Activated T-cell treated with anti-CD3 and anti-CD28 coated beads, Interleukin-2, amount 50 U/mL, for 4 hours (primary cell): ENCODE measurements at places on chromosomes 2 and 18. TPM values are rescaled to one million over a fixed set of nuclear protein-coding genes. Genes with fewer than 3 reads are reported as not detected.

- no peak for DNase-seq
Measured at GRCh38 chr18:44123743-44124142, 556.9 kb upstream of the SETBP1 start.

- DNase-seq, result no peak
Measured at GRCh38 chr2:159095813-159096212, 127.4 kb downstream of the TANC1 start.

DNA sequence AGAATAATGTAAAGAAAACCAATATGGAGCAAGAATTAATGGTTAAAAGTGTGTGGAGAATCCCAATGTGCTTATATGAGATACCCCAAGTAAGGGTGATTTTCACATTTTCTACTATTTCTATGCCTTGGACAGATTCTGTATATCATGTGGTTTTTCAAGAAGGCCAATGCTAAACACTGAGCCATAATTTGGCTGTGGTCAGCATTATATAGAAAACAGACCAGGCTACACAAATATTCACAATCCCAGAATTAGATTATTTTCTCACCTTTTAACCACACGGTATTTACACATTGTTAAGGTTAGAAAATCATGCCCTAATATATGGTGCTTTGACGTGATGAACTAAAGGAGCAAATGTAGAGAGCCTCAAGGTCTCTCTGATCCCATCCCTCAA lies 277.4 kb upstream of the LRATD1 start:
- no peak for DNase-seq

GRCh38 chr2:223047260-223047761 lies 4.7 kb upstream of the KCNE4 start:
- DNase-seq, result no peak

DNA sequence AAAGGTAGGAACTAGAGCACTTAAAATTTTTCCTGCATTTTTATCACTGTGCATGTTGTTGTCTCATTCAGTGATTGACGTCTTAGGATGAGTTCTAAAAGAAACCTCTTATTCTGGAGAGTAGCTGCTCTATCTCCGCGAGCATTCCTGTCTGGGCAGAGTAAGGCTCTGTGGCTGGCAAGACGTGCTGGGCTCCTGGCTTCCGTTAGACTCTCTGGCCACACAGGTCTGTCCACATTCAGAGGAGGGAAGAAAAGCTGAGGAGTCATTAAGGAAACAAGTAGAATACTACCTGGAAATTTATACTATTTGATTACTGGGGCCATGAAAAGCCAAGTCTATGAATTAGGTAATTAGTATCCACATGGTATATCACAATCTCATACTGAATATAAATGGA lies 138.0 kb upstream of the DNMT3A start:
- no peak for DNase-seq

DNA sequence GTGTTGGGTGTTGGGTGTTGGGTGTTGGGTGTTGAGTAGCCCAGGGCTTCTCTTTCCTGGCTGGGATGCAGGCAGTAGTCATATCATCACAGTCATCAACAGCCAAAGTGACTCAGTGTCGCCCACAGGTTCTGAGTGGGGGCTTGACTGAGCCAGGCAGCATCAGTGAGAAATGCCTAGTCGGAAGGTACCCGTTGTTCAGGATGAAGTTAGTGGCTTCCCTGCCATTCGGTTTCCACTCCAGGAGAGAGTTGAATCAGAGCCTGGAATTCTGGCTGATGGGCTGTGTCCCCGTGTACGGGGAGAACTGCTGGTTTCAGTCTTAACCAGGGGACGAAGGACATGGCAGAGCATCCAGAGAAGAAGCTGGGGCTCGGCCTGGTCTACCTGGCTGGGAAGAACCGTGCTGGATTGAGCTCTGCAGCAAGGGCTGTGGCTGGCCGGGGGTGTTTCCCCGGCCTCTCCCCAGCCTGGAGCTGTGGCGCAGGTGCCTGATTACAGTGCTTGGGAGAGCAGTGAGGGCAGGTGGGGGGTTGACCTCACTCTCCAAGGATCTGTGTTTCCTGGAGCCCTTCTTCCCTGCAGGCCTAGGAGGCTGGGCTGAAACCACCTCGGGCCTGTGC lies 49.4 kb downstream of the AGAP1 start:
- DNase-seq, result no peak

DNA sequence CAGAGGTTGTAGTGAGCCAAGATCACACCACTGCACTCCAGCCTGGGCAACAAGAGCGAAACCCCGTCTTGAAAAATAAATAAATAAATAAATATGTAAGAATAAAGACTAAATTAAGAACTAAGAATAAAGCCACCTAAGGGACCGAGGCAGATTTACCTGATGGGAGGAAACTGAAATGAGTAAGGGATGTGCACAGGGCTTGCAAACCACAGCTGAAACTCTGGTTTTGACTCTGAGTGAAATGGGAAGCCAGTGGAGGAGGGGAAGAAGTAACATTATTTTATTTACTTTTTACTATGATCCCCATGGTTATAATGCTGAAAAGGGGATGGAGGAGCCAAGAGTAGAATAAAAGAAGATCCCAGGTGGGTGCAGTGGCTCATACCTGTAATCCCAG lies 107.3 kb downstream of the CABYR start:
- no peak for DNase-seq

DNA sequence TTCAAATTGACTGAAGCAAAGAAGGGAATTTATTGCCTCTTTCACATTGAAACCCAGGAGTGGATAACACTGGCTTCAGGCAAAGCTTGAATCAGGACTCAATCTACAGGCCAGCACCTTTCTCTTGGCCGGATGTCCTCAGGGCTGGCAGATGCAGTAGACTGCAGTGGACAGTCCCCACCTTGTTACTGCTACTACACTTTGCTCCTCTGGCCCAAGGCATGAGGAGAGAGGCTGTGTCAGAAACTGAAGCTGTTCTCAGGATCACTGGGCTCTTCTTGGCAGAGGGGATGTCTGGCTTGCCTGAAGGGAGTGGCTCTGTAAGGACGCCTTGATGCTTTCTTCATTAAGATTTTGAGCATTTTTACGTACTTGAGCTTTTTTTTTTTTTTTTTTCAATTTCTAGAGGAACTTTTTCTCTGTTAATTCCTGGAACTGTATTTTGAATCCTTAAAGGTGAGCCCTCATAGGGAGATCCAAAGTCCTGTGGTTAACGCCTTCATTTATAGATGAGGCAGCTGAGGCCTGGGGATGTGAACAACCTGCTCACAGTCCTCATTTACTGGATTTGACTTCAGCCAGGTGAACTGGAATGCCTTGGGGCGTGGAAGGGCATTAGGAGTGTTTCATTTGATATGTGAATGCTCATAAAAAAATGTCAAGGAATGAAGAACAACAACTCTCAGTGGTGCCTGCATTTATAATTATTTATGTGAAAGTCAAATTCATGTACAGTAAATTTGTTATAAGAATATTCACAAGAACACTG lies 36.6 kb downstream of the CASP10 start:
- no peak for DNase-seq

GRCh38 chr2:205776139-205776538 lies 93.8 kb downstream of the NRP2 start:
- DNase-seq, result no peak

DNA sequence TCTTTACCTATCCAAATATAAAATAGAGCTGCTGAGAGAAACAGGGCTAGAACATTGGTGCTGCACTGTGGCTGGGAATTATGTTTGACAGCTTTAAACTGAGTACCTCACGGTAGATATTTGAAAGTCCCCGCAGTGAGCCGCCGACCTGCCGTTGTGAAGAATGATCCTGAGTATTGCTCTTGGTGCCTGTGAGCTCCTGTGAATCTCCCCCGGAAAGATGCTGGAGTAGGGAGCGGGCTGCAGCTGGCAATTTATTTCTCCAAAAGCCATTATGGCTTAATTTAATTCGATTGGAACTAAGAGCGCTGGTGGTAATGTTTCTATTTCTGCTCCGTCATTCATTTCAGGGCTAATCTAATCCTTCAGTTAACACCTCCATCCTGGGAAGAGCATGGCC lies 129.4 kb upstream of the TPO start:
- no peak for DNase-seq

DNA sequence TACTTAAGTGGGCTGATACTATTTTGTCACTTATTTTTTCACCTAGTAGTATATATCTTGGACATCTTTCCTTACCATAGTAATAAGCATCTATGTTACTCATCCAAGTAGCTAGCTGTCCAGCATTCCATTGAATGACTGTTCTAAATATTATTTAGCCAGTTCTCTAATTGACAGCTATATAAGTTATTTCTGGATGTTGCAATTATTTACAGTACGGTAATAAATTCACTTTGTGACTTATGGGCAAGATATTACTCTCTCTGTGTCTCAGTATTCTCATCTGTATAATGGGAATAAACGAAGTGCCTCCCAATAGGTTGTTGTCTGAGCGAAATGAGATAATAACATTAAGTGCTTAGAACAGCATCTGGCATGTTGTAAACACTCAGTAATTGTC lies 46.6 kb upstream of the AGAP1 start:
- DNase-seq, result no peak

- DNase-seq, result no peak
Measured at GRCh38 chr2:177334940-177335543, 57.5 kb upstream of the AGPS start.

DNA sequence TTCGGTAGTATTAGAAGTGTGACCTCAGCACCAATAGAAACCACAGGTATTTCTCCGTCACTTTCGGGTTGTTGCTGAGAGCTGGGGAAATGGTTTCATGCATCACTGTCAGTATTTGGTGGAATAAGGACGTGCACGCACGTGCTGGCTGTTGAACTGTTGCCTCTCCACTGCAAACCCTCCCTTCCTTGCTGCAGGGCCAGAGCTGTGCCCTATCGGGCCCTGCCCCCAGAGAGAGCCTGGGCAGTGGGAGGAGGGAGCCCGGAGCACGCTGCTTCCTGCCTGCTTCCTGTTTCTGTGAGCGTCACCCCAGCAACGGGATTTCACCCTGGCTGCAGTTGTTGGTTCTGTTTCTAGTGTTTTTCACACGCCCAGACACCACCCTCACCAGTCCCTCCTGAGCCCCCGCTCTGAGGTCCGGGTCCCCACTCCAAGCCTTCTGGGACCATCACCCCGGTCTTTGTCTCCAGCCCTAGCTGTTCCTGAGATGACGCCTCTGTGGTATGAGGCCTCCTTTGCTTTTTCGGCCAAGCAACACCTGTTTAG lies 47.4 kb downstream of the LRRFIP1 start:
- peak; percentile 64 for DNase-seq

DNA sequence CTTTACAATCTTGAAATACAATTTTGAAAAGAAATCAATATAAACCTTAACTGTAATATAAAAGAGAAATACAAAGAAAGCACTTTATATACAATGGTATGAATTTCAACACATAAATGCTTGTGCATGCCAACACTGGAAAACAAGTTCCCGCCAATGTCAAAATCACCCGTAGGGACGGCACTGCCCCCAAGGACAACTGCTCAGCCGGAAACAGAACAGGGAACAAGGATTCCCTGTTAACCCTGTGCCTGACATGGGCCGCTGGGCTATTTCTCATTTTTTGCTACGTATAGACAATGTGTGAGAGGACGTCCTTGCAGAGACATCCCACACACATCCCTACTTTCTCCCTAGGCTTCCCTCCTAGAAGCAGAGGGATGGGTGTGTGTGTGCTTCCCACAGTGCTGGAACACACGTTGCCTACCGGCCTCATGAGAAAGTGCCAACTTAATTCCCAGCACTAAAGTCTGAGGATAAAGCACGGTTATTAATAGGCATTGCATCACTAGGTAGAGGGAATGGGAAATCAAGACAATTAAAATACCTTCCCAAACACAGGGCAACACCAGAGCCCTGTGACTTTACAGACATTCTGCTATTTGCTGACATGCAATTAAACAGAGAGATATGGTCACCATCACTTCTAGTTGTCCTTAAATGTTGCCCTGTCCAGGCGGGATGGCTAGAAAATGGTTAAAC lies 14.4 kb downstream of the AFG3L2 start:
- DNase-seq, result no peak

KLHL30 gene
- not detected for total RNA-seq

CABYR gene
- 0.37 TPM for total RNA-seq

KYNU gene
- 1.5 TPM for total RNA-seq

LONRF2 gene
- total RNA-seq, result 0.03 TPM

ABCG8 gene
- total RNA-seq, result not detected

SRD5A2 gene
- not detected for total RNA-seq

ANKRD62 gene
- total RNA-seq, result not detected
